Activated naive CD8-positive, alpha-beta T cell treated with anti-CD3 and anti-CD28 coated beads for 36 hours (primary cell): ENCODE measurements at places on chromosomes 7 and 10.

DNA sequence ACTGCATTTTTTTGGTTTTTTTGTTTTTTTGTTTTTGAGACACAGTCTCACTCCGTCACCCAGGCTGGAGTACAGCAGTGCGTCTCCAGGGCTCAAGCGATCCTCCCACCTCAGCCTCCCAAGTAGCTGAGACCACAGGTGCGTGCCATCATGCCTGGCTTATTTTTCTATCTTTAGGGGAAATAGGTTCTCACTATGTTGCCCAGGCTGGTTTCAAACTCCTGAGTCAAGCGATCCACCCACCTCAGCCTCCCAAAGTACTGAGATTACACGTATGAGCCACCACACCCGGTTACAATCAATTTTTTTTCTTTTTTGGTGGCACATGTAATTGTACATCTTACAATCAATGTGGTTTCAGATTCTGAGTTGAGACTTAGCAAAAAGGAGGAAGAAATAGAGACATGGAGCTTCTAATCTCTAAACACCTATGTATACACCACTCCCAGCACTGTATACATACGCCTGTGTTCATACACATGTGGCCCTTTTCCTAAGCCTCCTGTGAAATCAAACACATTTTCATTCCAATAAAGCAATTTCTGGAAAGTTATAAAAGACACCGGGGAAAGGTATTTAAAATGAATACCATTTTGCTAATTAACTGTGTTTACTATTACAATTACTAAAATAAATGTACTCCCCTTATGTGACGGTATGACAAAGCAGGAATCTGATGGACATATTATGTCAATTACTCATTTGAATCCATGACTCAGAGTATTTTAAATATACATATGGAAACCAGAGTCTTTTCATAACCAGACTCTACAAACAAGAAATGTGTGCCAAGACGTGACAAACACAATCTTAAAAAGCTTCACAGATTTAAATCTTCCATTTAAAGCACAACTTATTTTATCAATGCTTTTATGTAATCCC, 40.9 kb downstream of the SMURF1 start:
- no peak for DNase-seq

- no peak for DNase-seq
Measured at GRCh38 chr7:47392241-47392759, 189.6 kb downstream of the TNS3 start.

DNA sequence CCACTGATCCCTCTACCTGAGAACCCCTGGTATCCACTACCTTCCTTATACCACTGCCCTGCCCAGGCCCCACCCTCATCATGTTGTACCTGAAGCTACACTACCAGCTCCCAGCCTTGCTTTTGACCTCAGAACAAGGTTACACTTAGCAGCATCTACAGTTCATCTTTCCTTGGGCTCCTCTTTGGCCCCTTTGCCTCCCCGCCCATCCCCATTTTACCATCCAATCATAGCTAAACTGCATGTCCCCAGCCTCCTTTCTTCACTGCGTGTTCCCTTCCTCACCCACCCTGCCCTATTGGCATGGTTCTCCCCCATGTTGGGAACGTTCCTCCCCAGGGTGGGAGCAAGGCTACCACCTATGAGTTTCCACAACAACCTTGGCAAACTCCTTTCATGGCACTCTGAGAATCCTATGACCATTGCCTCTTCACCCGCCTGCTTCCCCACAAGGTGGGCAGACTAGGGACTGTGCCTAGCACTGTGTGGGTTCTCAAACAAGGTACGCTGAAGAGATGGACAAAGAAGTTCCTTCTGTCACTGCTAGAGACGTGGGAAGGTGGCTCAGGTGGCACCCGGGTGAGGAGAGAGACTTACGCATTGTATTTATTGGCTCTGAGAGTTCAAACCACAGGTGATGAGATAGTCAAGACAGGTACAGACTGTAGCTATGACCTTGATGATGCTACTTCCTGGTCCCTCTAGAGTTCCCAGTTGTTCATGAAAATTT, 66.9 kb upstream of the ADAM12 start:
- no peak for DNase-seq

- DNase-seq: no peak
Measured at GRCh38 chr7:93719546-93719945, 145.0 kb upstream of the CALCR start.

DNA sequence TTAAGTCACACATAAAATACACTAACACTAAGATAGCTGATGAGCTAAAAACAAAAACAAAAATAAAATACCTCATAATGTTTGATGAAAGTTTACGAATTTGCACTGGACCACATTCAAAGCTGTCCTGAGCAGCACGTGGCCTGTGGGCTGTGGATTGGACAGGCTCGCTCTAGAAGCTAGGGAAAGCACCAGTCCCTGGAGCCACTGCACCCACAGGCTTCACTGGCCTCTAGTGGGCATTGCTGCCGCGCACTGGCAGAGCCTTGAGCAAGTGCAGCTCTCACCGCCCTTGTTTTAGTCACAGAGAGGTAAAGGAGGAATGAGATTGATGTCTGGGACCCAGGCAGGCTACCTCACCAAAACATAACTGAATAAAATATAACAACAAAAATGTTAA, 67.6 kb downstream of the PAX2 start:
- DNase-seq: no peak

DNA sequence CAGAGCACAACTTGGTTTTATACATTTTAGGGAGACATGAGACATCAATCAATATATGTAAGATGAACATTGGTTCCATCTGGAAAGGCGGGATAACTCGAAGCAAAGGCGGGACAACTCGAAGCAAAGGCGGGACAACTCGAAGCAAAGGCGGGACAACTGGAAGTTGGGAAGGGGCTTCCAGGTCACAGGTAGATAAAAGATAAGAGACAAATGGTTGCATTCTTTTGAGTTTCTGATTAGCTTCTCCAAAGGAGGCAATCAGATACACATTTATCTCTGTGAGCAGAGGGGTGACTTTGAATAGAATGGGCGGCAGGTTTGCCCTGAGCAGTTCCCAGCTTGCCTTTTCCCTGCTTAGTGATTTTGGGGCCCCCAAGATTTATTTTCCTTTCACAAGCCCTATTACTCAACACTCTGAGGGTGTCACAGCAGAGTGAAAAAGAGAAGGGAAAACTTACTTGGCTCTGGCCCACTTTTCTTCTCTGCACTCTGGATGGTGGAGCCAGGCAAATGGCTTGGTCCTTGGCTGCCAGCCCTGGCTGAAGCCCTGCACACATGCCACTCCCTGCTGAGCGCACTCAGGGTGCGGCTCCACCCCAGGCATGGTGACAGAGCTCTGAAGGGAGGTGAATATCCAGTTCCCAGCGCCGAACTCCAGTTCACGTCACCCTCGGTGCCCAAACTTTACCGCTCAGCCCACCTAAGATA, 46.7 kb downstream of the PARD3 start:
- no peak for DNase-seq

DNA sequence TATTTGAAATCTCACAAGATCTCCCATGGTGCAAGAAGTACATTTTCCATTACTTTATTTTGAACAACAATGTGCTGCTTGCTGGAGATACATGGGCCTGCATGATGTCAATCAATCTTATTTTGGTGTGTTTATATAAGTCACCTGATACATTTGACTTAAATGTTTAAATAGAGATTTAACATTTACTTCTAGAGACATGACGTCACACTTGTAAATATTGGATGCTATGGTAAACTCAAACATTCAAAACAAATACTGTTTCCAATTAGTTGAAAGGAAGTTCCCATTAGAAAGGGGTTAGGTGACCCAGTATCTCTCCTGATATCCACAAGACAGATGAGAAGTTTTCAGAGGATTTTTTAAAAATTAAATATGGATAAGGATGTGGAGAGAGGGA, 214.5 kb downstream of the NSUN6 start:
- no peak for DNase-seq

DNA sequence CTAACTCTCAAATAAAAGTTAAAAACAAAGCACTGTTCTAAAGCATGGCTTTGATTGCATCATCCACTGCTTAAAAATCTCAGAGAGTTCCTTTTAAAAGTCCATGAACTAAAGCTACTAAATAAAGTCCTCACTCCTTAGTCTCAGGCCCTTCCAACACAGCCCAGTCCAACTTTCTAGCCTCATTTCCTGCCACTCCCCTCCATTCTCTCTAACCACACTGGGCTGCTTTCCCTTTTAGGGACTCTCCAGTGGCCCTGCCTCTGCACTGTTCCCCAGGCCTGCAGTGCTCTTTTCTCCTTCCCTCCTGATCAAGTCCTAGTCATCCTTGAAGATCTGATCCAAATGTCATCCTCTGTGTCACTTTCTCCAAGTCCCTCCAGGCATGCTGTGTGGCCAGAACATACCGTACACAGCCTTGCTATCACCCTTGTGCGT, 56.9 kb upstream of the PPP1R3C start:
- DNase-seq: no peak

GRCh38 chr10:76675951-76676587, 961.5 kb downstream of the KCNMA1 start:
- DNase-seq: no peak
